GM04504 (cell line): ENCODE measurements at places on chromosomes 4 and X.

DNA sequence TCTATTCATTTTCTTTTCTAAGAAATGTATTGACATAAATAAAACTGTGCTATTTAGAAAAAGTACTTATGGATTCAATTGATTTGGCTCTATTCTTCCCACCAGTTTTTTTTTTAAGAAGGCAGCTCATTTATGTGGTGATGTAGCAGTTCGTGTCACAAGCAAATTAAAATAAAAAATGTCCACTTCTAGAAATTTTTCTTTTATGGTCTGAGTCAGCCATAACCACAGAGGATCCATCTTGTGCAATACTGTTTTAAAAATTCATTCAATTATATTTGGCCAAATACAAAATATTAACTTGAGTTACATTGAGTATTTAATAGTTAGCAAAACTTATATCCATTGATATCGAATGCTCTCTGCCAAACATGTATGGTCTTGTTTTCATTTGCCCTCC lies 207.9 kb upstream of the FAT1 start:
- peak; percentile 71 for DNase-seq

- DNase-seq: peak; percentile 51
Measured at GRCh38 chr4:183471946-183472708, 27.7 kb downstream of the CDKN2AIP start.

DNA sequence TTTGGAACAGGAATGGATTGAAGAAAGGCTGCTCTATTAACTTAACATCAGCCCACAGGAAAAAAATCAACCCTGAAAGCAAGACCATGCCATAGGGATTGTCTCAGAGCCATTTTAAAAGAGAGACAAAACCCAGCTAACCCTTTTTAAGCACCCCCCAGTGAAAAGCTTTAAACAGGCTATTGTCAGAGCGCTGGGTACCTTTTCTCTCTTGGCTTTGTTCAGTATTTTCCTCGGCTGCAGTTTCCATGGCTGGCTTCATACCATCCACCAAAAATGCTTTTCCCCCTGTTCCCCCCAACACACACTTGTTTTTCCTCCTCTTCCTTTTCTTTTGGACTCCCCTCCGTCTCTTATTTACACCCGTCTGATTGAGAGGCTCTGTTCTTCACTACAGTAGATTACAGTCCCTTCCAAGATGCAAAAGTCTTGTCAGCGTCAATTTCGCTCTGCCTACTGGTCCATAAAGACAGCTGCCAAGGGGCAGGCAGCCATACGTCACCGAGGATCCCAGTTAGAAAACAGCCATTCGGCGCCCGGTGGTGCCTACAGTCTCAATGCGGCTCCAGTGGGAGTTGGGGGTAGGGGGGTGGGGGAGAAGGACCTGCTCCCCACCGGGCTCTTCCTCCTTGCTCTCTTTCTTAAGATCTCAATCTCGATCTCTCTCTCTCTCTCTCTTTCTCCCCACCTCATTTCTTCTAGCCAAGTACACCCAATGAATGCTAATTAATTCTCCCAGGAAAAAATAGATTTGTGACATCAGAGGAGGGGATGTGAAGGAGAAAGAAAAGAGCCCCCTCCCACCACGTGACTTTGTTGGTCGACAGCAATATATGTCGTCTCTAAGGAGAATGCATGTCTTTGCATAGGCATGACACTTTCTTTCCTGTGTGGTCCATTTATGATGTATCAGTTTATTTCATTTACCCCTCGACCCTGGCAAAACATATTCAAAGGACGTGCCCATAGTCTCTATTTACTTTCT lies at the start of gene GPM6B:
Gene GPM6B, minus strand, starts transcription at position 451 of the 985 bp plus-strand sequence. Its CDS starts 189 bp downstream, at position 262.
- no peak for DNase-seq

DNA sequence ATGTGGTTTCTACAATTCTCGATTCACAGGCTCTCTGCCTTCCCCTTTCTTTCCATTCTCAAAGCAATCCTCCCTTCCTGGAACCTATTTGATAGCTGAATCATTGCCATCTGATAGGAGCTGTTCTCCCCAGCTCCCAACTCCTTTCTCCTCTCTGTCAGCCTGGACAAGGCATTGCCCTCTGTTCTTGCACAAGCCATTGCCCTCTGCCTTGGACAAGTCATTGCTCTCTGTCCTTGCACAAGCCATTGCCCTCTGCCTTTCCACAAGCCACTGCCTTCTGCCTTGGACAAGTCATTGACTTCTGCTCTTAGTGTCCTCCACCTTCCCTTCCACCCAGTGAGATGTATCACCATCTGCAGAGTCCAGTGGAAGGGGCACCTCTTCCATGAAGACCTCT lies 256.1 kb upstream of the STS start:
- DNase-seq: no peak

GRCh38 chr4:115841871-115842270 lies 728.5 kb upstream of the NDST4 start:
- DNase-seq: no peak

GRCh38 chr4:79298484-79298883 lies 27.4 kb downstream of the NAA11 start:
- DNase-seq: no peak

- no peak for DNase-seq
Measured at GRCh38 chr4:148632476-148632875, 190.3 kb upstream of the NR3C2 start.

- DNase-seq: no peak
Measured at GRCh38 chr4:124697441-124697840, 15.1 kb downstream of the ANKRD50 start.

- DNase-seq: no peak
Measured at GRCh38 chr4:184705692-184706091, 28.2 kb downstream of the CENPU start.

DNA sequence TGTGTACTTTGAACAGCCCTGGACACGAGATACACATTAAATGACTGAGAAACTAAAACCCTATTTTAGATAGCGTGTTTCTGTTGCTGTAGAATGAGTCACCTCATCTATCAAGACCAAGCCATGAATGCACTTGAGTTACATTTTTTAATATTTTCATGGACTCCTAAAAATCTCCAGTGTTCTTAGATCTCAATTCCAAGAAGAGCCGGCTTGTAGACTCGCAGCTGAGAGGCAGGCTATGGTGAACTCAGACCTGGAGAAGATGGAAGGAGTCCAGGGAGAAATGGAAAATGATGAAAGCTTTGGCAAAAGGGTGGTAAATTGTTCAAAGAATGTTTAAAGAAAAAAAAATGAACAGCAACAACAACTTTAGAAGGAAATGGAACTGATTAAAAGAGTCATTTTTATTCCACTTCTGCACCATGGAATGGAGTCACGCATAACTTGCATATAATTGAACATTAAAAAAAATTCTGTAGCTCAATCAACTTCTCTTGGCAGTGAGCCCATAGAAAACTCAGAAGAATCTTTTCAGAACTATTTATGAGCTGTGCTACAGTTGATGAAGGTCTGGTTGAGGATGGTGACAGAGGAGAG lies 129.8 kb downstream of the MXRA5 start:
- DNase-seq: peak; percentile 38

DNA sequence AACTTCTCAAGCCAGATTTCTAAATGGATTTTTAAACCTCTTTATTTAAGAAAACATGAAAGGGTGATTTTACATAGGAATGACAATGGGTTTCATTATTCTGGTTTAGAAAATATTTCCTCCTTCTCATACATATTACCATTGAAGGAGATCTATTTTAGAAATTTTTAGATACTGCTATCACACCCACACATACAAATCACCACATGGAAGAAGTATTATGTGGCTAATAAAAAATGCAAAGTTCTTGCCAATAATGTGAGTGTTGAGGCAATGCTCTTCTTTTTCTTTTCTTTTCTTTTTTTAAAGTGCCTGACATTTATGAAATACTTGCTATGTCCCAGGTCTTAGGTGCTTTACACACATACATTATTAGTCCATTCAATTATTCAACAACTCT lies 6.8 kb downstream of the STAP1 start:
- no peak for DNase-seq

- no peak for DNase-seq
Measured at GRCh38 chr4:128635141-128635954, 174.2 kb upstream of the JADE1 start.

DNA sequence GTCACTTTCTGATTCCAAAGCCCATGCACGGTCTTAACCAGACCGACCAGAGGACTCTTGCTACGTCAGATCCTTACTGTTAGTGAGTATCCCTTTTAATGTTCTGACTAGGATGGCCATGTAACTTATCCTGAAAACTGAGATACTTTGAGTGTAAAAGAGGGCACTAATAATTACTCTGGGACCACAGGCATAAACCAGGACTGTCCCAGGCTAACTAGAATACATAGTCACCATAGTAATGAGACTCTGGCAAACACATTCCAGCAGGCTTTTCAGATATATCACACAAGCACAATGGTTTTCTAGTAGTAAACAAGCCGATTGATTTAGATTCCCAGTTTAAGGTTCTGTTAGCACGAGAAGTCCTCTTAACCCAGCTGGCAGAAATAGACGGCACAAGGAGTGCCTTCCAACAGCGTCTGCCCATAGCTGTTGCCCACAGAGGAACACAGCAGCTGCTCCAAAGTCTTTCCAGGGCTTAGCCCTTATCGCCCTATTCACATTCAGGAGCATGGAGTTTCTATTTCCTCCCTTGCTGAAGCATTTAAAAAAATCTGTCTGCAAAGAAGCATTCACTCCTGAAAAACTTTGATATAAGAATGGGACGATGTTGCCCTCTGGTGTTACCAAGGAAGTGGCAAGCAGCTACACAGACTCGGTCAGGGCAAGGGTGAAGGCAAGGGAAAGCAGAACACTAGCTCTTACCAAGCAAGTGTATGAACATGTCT lies 92.4 kb downstream of the CXCL13 start:
- peak; percentile 30 for DNase-seq

- no peak for DNase-seq
Measured at GRCh38 chr4:12689457-12689856, 794.7 kb downstream of the RAB28 start.

DNA sequence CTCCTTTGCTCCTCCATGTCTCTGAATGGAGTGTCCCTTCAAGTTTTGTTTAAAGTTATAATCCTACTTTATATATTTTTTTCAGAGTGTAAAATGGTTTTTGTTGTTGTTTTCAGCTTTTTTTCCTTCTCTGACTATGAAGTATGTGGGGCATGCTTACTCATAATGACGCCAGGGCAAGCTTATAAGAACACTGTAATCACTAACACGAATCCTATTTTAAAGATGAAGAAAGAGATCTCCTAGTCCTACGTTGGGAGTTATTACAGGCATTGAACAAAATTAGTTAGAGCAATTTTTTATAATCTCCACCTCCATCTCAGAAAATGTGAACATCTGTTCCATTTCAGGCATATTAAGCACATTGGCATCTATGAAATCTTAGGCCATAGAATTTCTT lies 268.1 kb upstream of the MAGEB2 start:
- DNase-seq: no peak

DNA sequence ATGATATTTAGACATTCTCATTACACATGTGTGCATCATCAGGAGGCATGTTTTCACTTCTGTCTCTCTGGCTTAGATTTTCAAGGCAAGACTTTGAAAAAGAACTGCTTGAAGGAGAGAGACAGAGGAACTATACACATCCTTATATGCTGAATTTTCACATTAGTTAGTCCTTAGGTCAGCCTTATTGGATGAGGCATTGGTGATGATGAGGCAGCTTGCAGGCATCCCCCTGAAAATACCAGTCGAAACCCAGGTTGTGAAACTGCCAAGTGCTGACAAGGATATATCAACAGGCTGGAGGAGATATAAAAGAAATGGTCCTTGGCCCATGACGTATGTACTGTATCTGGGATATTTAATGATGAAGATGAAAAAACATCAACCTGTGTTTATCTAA lies 297.2 kb upstream of the AADAT start:
- DNase-seq: peak; percentile 53

DNA sequence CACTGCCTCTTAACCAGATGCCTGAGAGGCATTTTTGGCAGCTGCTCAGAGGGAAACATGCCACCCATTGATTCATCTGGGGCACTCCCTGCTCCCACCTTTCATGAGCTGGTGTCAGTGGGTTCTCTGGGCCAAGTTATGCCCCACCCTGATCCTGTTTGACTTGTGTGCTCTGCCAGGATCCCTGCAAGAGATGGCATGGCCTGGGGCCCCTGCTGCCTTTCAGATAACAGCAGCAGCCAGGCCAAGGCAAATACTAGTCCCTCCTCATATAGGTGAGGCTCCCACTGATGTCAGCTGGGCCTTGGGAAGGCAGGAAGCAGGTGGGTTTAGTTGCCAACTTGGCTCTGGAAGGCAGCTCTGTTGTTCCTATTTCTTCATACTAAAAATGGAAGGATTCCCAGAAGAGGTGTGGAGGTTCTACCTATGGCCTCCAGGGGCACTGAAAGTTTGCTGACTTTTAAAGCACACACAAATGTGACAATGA lies 192.9 kb upstream of the RBPJ start:
- no peak for DNase-seq

- DNase-seq: no peak
Measured at GRCh38 chr4:76061982-76062381, 12.5 kb upstream of the ART3 start.

- DNase-seq: no peak
Measured at GRCh38 chr4:39808231-39808749, 110.4 kb downstream of the UBE2K start.

GRCh38 chr4:242121-242848 lies 63.0 kb downstream of the ZNF732 start:
- DNase-seq: peak; percentile 17
